ENCODE measurements at places on chromosomes 6 and 20. TPM values are rescaled to one million over a fixed set of nuclear protein-coding genes. Genes with fewer than 3 reads are reported as not detected.
A peak's percentile ranks its signal among the peaks of the same experiment; 100 is the strongest.

DNA sequence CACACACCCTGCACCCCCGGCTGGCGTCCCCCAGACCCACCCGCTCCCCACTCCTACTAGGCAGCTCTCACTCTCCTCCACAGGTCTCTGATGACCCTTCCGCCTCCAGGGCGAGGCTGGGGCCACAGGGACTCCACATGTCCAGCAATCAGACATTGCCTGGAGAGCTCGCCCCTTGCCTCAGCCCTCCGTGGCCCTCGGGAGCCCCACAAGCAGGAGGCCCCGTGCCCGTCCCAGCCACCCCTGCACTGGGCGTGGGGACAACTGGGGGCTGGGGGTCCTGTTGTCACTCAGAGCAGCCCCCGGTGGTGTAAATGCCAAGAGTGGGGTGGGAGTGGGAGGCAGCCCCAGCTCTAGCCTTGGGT is 1.5 kb downstream of the COL20A1 start:
- no peak for DNase-seq

DNA sequence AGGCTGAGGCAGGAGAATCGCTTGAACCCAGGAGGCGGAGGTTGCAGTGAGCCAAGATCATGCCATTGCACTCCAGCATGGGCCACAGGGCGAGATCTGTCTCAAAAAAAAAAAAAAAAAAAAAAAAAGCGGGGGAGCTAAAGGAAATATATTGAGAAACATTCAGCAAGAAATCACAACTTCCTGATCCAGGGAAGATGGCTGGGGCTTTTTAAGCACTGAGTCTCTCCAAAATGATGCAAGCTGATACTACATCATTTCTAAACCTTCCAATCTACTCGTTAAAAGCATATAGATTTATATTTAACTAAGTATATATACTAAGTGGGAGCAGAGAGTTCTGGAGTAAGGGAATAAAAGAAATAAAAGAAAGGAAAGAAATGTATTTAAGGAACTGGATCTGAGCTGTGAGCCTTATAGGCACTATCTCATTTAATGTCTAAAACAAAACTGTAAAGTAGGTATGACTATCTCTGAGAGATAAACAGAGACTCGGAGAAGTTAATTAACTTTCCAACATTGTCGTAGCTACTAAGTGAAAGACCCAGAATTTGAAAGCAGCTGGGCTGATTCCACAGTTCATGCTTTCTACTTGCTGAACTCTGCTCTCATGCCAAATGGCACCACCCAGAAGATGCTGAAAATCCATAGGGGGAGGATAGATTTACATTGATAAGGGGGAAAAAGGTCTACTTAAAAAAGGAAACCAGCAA is 215.0 kb upstream of the MARCKS start:
- DNase-seq: no peak

DNA sequence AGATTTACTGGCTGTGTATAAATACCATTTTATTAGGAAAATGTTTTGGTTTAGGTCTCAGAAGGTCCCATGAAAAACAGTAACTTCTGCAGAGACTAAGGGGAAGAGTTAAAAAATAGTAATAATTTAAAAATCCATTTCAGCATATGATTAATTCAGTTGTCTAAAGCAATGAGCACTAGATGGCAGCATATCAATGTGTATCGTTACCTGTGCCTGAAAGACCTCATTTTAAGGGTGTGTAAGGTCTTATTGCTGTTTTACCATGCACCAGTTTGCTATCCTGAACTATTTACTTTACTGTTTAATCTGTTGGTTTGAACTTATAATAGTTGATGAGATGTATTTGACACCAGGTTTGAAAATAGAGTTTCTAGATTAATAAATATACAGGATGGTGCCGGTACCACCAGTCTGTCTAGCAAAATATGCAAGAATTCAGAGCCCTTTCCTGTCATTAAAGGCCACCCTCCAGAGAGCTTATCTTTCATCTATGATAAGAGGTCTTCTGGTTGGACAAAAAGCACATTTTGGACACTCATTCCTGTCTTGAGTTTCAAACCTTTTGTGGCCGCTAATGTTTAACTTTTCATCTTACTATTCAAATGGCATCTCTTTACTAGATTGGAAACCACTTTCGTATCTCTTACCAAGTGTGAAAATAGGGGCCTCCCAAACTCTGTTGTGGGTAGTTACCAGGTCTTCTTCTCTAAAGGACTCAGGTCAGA is 8.9 kb upstream of the AHI1 start:
- peak; percentile 67 for DNase-seq

- DNase-seq: no peak
These were observed 69.9 kb downstream of the OLIG3 start for GRCh38 chr6:137424251-137424650.

DNA sequence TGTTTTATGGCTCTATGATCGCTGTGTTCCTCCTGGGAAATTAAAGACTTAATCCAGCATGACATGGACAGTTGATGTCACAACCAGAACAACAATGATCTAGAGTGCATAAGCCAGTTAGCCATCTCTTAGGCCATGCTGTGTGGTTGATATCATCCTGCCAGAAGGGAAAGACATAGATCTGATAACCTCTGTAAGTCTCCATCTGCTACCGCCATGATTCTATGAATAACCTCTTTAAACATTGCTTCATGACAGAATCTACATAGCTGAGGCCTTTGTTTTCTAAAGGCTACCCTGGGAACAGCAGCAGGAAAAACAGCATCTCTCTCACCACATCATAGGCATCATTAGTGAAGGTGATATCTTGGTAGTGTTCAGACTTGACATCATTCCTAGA is 117.6 kb upstream of the PHACTR1 start:
- no peak for DNase-seq

- DNase-seq: no peak
These were observed at the start of gene HLA-DPB1 for GRCh38 chr6:33075568-33076405. Gene HLA-DPB1, plus strand, starts transcription at chr6:33075990. Its CDS starts 52 bp downstream, at chr6:33076042.

- no peak for DNase-seq
These were observed at the start of gene HLA-DOB for GRCh38 chr6:32816746-32817204. Gene HLA-DOB, minus strand, starts transcription at chr6:32817002. Its CDS starts 51 bp downstream, at chr6:32816951.

GRCh38 chr6:89400912-89401399 is 11.1 kb downstream of the RRAGD start:
- DNase-seq: no peak

GRCh38 chr6:56875523-56875922 is 79.4 kb upstream of the BEND6 start:
- DNase-seq: no peak

Gene ELOVL4
- total RNA-seq: 0.28 TPM

Gene PPP1R3G
- 0.58 TPM for total RNA-seq

Gene MROH8
- total RNA-seq: 3.3 TPM

Gene PNPLA1
- total RNA-seq: 1.3 TPM

All from lung (tissue), 17 donors.